Posterior vena cava (tissue), 2 donors: ENCODE measurements at places on chromosomes 13 and 19. TPM values are rescaled to one million over a fixed set of nuclear protein-coding genes. Genes with fewer than 3 reads are reported as not detected.

Gene MYBPC2
- total RNA-seq: 0.05 TPM

DNA sequence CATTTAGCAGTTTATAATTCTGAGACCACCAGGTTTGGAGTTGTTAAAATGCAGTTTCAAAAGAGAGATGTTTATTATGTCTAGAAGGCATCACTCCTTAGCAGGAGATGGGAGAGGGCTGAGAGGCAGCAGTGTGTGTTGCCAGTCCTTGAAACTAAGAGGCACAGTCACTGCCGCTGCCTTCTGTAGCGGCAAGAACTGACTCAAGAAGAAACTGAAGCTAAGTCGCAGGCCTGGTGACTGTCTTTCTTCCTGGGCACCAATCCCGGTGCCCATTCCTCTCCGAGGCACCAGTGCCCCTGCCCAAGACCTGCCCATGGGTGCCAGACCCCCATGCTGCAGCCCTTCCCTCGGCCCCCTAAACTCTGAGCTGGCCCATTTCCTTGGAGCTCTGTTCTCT lies 20.1 kb downstream of the N4BP2L1 start:
- DNase-seq: no peak

GRCh38 chr13:80979035-80979641 lies 638.2 kb upstream of the SPRY2 start:
- DNase-seq: peak; percentile 61

DNA sequence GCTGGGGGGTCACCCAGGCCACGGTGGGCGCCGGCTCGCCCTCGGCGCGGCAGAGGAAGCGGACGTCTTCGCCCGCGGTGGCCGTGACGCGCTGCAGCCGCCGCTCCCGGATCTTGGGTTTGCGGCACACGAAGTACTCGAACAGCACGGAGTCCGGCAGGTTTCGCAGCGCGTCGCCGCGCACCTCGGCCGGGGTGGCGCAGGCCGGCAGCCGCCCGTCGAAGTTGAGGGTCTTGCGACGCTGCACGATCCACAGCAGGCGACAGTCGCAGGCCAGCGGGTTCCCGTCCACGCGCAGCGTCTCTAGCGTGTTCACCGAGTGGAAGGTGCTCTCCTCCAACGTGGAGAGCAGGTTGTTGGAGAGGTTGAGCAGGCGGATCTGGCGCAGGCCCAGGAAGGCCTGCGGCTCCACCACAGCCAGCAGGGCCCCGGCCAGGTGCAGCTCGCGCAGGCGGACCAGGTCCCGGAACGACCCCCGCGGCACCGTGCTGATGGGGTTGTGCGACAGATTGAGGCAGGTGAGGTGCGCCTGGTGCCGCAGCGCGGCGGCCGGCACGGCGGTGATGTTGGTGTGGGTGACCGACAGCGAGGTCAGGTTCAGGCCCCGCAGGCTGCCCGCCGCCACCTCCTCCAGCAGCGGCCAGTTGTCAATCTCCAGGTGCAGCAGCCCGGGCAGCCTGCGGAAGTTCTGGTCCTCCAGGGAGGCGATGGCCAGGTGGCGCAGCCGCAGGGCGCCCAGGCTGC lies 8.6 kb upstream of the PEAK3 start:
- DNase-seq: no peak

GRCh38 chr19:32141840-32142511 lies 203.4 kb upstream of the ZNF507 start:
- no peak for DNase-seq

Gene NOVA2
- 7.9 TPM for total RNA-seq

DNA sequence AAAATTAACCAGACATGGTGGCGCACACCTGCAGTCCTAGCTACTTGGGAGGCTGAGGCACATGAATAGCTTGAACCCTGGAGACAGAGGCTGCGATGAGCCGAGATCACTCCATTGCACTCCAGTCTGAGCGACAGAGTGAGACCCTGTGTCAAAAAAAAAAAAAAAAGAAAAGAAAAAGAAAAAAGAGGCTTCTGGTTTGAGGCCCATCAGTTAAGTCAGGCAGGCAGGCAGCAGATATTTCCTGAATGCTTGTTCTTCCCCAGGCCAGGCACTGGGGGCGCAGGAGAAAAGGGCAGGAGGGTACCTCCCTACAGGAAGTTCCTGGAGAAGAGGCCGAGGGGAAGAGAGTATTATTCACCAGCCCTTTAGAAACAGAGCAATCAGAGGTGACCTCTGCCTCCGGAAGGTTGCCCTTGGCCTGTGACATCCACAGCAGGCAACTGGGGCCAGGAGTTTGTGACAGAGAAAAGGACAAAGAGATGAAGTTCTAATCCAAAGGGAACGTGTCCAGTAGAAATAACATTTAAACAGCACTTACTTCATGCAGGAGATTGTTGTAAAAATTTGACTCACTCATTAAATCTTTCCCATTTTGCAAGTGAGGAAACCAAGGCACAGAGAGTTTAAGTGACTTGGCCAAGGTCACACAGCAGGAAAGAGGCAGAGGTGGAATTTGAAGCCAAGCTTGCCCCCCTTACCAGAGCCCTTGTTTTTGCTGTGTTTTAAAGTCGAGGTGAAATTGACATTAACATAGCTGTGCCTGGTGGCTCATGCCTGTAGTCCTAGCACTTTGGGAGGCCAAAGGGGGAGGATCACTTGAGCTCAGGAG lies 4.3 kb upstream of the RLN3 start:
- DNase-seq: peak; percentile 83

- no peak for DNase-seq
Observed at GRCh38 chr19:52991484-52991883, 22.2 kb upstream of the ERVV-1 start.

Gene CGB7
- total RNA-seq: not detected

GRCh38 chr13:111179908-111180760 lies 65.0 kb downstream of the ARHGEF7 start:
- no peak for DNase-seq

GRCh38 chr13:37074703-37075102 lies 15.2 kb upstream of the SUPT20H start:
- DNase-seq: no peak

- peak; percentile 56 for DNase-seq
Observed at GRCh38 chr13:113646921-113647340, 11.1 kb downstream of the ATP4B start.

DNA sequence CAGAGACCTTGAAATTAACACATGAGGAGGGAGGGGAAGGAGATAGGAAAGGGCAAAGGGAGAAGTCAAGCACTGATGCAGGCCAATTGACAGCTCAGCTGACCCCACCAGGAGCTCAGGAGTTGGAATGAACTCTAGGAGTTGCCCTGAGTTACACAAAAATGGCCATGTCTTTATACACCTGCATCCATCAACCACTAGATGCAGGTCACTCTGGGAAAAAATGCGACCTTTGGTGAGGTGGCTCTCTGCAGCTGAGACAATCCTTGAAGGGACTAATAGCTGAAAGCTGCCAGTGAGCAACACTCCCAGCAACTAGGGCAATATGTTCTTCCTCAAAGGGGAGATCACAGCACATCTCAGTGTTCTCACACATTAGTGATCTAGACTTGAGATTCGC lies 222.8 kb downstream of the RBM26 start:
- no peak for DNase-seq

Gene BCL3
- total RNA-seq: 40.4 TPM

- DNase-seq: no peak
Observed at GRCh38 chr13:103328899-103329298, 262.7 kb upstream of the SLC10A2 start.

Gene SLC6A16
- 1.7 TPM for total RNA-seq

Gene TSHZ3
- 30.8 TPM for total RNA-seq

Gene KLF1
- total RNA-seq: 0.33 TPM

Gene PSG3
- not detected for total RNA-seq

- DNase-seq: no peak
Observed at GRCh38 chr13:19596960-19597361, 35.6 kb upstream of the TPTE2 start.

- no peak for DNase-seq
Observed at GRCh38 chr13:110507678-110508381, 53.7 kb downstream of the RAB20 start.

Gene ZIK1
- total RNA-seq: 5.0 TPM

Gene KLC3
- 0.37 TPM for total RNA-seq

- peak; percentile 76 for DNase-seq
Observed at GRCh38 chr13:110642291-110642981, 27.1 kb downstream of the NAXD start.

Gene NLRP5
- not detected for total RNA-seq

DNA sequence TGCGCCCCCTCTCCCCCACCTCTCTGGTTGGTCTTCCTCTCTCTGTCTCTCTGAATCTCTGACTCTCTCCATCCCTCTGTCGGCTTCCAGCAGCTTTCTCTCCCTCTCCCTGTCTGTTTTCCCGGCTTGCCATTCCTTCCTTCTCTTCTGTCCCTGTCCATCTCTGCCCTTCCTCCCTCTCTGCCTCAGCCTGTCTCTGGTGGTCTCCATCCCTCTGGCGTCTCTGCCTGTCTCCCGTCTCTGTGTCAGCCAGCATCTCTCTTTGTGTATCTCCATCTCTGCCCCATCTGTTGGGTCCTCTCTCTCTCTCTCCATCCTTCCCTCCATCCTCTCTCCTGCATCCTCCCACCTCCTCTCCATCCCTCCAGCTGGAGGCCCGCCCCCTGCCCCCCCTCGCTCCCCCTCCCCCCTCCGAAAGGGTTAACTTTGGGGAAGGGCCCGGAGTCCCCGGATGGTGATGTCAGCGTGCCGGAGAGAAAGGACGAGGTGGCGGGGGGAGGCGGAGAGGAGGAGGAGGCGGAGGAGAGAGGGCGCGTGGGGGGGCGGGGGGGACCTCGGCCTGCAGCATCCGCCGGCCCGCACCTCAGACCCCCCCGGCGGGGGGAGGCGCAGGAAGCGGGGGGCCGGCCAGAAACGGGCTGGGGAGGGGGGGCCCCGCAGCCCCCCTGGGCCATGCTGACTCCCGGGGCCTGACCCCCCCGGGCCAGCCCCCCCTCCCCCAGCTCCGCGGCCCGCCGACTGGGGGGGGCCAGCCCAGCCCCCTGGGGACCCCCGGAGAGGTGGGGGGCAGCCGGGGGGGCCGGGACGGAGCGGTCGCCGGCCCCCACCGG lies at the start of gene BRSK1:
TSS of gene BRSK1 (plus strand) at position 450 of the 830 bp plus-strand sequence. CDS start 446 bp downstream, outside the sequence.
- DNase-seq: no peak

Gene GDF15
- total RNA-seq: 4.5 TPM

- no peak for DNase-seq
Observed at GRCh38 chr13:39765801-39766463, 110.5 kb downstream of the COG6 start.

DNA sequence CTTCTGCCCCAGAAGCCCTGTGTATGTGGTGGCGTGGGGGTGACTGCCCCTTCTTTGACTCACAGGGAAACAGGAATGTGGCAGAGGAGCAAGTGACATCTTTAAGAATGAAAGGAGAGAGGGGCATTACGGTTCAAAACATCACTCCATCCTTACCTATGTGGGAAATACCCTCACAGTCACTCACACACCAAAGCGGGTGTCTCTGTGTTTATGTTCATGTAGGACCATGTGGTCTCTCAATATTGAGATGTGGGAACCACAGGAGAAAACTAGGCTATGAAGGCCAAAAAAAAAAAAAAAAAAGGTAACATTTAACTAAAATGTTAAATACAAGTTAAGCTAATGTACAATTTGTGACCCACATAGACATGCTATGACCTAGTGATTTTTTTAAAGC lies 153.6 kb upstream of the GPR12 start:
- DNase-seq: no peak

Gene TNFRSF19
- total RNA-seq: 8.2 TPM

- peak; percentile 90 for DNase-seq
Observed at GRCh38 chr19:44689290-44690130, 9.4 kb upstream of the CEACAM16 start.

Gene KANK3
- 22.5 TPM for total RNA-seq

- no peak for DNase-seq
Observed at GRCh38 chr19:53909471-53910169, 542 bp downstream of the CACNG7 start.

- DNase-seq: no peak
Observed at GRCh38 chr13:55517312-55517711, 1623.4 kb upstream of the PRR20A start.

- DNase-seq: no peak
Observed at GRCh38 chr13:74465271-74465670, 331.1 kb upstream of the KLF12 start.

Gene ADGRE1
- 0.48 TPM for total RNA-seq

Gene CGB3
- not detected for total RNA-seq

GRCh38 chr13:98315902-98316301 lies 138.8 kb upstream of the RNF113B start:
- DNase-seq: no peak

Gene SOX1
- not detected for total RNA-seq

Gene LAIR2
- not detected for total RNA-seq

DNA sequence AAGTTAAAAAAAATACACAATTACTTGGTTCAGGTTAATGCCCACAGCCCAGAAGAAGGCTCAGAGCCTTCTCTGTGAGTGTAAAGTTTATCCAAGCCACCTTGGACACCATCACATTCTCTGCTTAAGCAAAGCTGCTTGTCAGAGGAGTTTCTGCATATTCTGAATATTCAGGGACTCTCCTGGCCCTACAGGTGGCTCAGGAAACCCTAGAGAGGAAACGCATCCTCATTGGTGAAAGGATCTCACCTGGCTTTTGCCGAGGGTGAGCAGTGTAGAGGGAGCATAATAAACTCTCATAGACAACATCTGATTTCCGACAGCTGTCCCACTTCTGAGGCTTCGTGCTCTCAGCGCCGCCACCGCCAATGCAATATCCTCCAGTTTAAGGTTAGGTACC lies 239.9 kb upstream of the TSHZ3 start:
- no peak for DNase-seq

Gene CCDC61
- 12.9 TPM for total RNA-seq

Gene TSKS
- 2.0 TPM for total RNA-seq

DNA sequence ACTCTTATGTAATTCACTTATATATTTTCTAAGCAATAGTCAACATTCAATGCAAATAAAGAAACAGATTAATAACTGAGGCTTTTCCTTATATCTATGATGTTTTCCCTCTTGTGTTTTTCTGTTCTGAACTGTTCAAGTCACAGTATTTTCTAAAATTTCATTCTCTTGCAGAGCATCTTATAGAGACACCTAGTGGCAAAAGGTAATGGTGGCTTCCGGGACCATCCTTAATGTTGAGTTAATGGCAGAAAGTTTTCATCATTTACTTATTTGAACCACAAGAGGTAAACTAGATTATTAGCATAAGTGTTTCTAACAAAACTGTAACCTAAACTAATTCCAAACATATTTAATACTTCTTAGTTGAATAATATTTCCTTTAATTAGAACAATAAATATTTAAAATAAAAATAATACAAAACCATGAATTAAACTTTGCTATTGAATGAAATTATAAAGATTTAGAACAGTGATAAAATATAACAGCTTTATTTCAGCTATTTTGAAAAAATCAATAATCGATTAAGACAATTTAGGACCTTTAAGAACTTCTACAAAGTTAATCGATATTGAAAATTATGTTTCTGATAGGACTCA lies 1.7 kb upstream of the SLITRK5 start:
- no peak for DNase-seq

DNA sequence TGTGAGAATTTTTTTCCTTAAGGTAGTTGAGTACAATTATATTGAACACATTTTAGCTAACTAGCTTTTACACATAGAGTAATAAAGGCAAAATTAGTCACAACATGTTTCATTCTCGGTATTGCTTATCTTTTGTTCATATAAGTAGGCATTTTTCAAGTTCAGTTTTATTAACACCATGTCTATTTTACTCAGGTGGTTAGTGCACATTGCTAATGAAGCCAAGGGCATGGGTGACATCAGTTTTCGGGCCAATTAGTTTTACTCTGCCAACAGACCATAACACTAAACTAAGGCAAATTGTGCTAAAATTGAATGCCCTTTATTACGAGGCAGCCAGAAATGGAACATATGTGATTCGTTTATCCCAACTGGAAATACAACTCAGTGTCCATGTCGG lies 19.6 kb upstream of the PCDH17 start:
- no peak for DNase-seq

- no peak for DNase-seq
Observed at GRCh38 chr13:90397503-90397902, 950.0 kb upstream of the MIR17HG start.

- no peak for DNase-seq
Observed at GRCh38 chr13:50889317-50889716, 20.3 kb upstream of the RNASEH2B start.
